ENCODE measurements at places on chromosomes 16 and 17. TPM values are rescaled to one million over a fixed set of nuclear protein-coding genes. Genes with fewer than 3 reads are reported as not detected.
A peak's percentile ranks its signal among the peaks of the same experiment; 100 is the strongest.

- peaks cover 2% of the 10 kb centered on the region for H3K36me3 ChIP-seq
- no peak overlapping the region for H3K4me3 ChIP-seq
- no peak for DNase-seq
- peaks cover 2% of the 10 kb centered on the region for H3K27me3 ChIP-seq
- H3K4me1 ChIP-seq: no peaks in the 10 kb centered on the region
- H3K27ac ChIP-seq: no peak overlapping the region
Measured at GRCh38 chr16:83738923-83739503, 68.8 kb upstream of the HSBP1 start.

DNA sequence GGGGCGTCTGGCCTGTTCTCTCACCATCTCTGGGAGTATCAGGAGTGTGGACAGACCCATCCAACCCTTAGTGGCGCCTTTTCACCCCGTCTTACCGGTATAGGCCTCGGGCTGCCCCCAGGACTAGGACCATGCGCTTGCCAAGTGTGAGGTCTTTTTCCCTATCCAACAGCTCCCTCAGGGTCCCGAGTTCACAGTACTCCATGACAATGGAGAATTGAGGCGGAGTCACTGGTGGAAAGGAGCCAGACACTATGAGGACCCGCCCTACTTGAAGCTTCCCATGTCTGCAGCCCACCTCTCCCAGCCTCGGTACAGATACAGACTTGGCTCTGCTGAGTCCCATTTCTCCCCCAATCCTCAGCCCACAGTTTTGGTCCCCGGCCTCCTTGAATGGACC lies 15.9 kb upstream of the RFWD3 start:
- H3K4me3 ChIP-seq: no peak overlapping the region
- peaks cover 3% of the 10 kb centered on the region for H3K4me1 ChIP-seq
- no peaks in the 10 kb centered on the region for H3K27me3 ChIP-seq
- peaks cover 25% of the 10 kb centered on the region for H3K36me3 ChIP-seq
- H3K27ac ChIP-seq: no peak overlapping the region

- H3K36me3 ChIP-seq: no peaks in the 10 kb centered on the region
- no peak for DNase-seq
- no peak overlapping the region for H3K27ac ChIP-seq
- H3K4me1 ChIP-seq: no peaks in the 10 kb centered on the region
- H3K27me3 ChIP-seq: no peaks in the 10 kb centered on the region
Measured at GRCh38 chr16:65415460-65415859, 293.6 kb upstream of the CDH11 start.

DNA sequence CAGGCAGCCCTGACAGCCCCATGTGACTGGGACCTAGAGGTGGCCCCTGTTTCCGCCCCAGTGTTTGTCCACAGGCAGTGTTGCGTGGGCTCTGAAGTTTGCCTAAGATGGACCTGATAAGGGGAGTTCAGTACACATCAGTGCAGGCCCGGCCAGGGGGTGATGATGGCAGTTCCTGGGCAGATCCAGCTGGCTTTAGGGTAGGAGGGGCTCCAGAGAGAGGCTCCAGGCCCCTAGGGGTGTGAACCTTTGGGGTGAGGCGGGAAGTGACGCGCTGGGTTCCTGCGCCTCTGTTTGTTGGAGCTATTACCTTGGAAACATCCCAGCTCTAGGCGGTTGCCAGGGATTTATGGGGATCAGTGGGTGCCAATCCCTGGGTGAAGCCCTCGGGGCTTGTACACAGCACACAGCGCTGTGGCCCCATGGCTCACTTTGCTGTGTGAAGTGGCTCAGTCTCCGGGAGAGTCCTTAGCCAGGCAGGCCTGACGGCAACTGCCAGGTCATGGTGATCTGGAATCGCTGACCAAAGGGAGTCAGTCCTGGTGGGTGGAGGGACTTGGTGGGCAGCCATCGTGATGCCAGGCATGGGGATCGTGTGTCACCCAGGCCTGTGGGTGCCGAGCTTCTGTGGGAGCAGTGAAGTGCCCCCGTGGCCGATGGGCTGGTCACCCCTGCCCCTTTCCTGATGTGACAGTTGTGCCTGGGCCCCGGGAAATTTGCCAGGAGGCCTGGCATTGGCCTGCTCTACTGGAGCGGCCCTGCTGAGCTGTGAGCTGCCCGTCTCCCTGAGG lies 146.1 kb downstream of the SEC14L1 start:
- peaks cover 24% of the 10 kb centered on the region for H3K27me3 ChIP-seq
- DNase-seq: no peak

- no peak overlapping the region for H3K4me3 ChIP-seq
- H3K4me1 ChIP-seq: peaks cover 4% of the 10 kb centered on the region
- H3K27ac ChIP-seq: no peak overlapping the region
- no peaks in the 10 kb centered on the region for H3K27me3 ChIP-seq
- DNase-seq: no peak
- H3K36me3 ChIP-seq: peaks cover 15% of the 10 kb centered on the region
Measured at GRCh38 chr17:48064638-48065037, 16.5 kb downstream of the NFE2L1 start.

GRCh38 chr16:88066234-88066633 lies 115.0 kb downstream of the BANP start:
- H3K36me3 ChIP-seq: no peaks in the 10 kb centered on the region
- no peaks in the 10 kb centered on the region for H3K27me3 ChIP-seq
- no peak overlapping the region for H3K27ac ChIP-seq
- no peak overlapping the region for H3K4me3 ChIP-seq
- no peak for DNase-seq

GRCh38 chr16:75398333-75398732 lies 35.0 kb downstream of the CFDP1 start:
- H3K4me1 ChIP-seq: peaks cover 2% of the 10 kb centered on the region
- no peak overlapping the region for H3K4me3 ChIP-seq
- H3K27ac ChIP-seq: no peak overlapping the region
- H3K27me3 ChIP-seq: no peaks in the 10 kb centered on the region

GRCh38 chr17:33803199-33803685 lies 451.8 kb upstream of the CCL2 start:
- peaks cover 20% of the 10 kb centered on the region for H3K27me3 ChIP-seq
- H3K27ac ChIP-seq: no peak overlapping the region
- no peak overlapping the region for H3K4me3 ChIP-seq
- DNase-seq: no peak

DNA sequence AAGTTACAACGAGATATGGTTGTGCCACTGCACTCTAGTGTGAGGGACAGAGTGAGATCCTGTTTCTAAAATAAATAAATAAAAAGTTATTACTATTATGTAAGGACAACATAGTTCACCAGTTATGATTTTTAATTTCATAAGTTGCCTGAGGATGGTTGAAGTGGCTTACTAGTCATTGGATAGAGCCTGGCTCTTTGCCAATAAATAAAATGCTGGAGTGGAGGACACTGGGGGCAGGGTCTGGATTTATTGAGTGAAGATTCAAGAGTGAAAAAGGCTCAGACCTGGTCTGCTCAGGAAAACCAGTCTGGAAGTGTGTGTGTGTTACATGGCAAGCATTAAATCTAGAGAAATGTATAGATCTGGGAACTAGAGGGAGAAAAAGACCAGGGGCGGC lies 2.1 kb downstream of the STARD3 start:
- no peak for DNase-seq
- H3K27me3 ChIP-seq: no peaks in the 10 kb centered on the region
- peaks cover 2% of the 10 kb centered on the region for H3K36me3 ChIP-seq
- H3K4me1 ChIP-seq: peaks cover 61% of the 10 kb centered on the region
- no peak overlapping the region for H3K27ac ChIP-seq

GRCh38 chr16:30356401-30357084 lies 1.4 kb upstream of the CD2BP2 start:
- peaks cover 17% of the 10 kb centered on the region for H3K36me3 ChIP-seq
- peak overlapping the region; percentile 94 for H3K4me3 ChIP-seq
- peak overlapping the region; percentile 87 for H3K27ac ChIP-seq
- no peak for DNase-seq
- peaks cover 30% of the 10 kb centered on the region for H3K4me1 ChIP-seq
- no peaks in the 10 kb centered on the region for H3K27me3 ChIP-seq

- peaks cover 32% of the 10 kb centered on the region for H3K36me3 ChIP-seq
- peaks cover 19% of the 10 kb centered on the region for H3K4me1 ChIP-seq
- H3K27me3 ChIP-seq: no peaks in the 10 kb centered on the region
- no peak for DNase-seq
- peak overlapping the region; percentile 97 for H3K4me3 ChIP-seq
- H3K27ac ChIP-seq: peak overlapping the region; percentile 96
Measured at GRCh38 chr16:46620266-46621005, 743 bp downstream of the SHCBP1 start.

GRCh38 chr17:1746975-1747543 lies 4.4 kb downstream of the SERPINF2 start:
- H3K27ac ChIP-seq: no peak overlapping the region
- H3K4me1 ChIP-seq: no peaks in the 10 kb centered on the region
- no peaks in the 10 kb centered on the region for H3K36me3 ChIP-seq
- no peak overlapping the region for H3K4me3 ChIP-seq

- H3K27me3 ChIP-seq: peaks cover 15% of the 10 kb centered on the region
- no peaks in the 10 kb centered on the region for H3K36me3 ChIP-seq
- H3K4me1 ChIP-seq: no peaks in the 10 kb centered on the region
- no peak overlapping the region for H3K27ac ChIP-seq
- no peak overlapping the region for H3K4me3 ChIP-seq
Measured at GRCh38 chr17:5819921-5820685, 235.8 kb upstream of the NLRP1 start.

- H3K27ac ChIP-seq: no peak overlapping the region
- H3K27me3 ChIP-seq: no peaks in the 10 kb centered on the region
- no peaks in the 10 kb centered on the region for H3K36me3 ChIP-seq
- DNase-seq: no peak
- H3K4me1 ChIP-seq: no peaks in the 10 kb centered on the region
Measured at GRCh38 chr16:89060207-89060794, 33.4 kb upstream of the ACSF3 start.

GRCh38 chr16:9334103-9334502 lies 242.7 kb downstream of the HAPSTR1 start:
- H3K27ac ChIP-seq: no peak overlapping the region
- no peak overlapping the region for H3K4me3 ChIP-seq
- peaks cover 7% of the 10 kb centered on the region for H3K27me3 ChIP-seq
- H3K36me3 ChIP-seq: no peaks in the 10 kb centered on the region

DNA sequence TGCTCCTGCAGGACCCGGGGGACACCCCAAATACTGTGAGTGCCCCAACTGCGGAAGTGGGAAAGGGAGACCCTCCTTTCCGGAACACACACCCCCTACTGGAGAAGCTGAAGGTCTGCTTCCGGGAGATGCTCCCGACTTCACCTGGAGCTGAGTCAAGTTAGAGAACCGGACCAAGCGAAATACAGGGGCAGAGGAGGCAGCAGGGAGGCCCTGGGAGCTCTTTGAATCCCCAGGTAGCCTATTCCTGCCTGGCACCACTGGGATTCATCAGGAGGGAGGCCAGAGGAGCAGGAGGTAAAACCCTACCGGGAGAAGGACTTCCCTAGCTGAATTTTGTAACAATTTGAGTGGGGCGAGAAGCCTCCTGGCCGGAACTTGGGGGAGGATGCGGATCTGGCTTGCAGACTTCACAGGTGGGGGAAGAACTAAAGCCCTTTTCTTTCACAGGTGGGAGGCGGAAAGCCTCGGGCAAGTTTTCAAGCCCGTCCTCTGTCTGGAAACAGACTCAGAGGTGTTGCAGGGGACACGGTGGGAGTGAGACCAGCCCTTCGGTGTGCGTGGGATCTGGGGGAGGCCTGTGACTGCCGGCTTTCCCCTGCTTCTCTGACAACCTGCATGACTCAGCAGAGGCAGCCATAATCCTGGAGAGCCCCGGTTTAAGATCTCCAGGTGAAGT lies 22.4 kb upstream of the TEKT1 start:
- H3K4me1 ChIP-seq: peaks cover 5% of the 10 kb centered on the region
- peak overlapping the region; percentile 73 for H3K4me3 ChIP-seq
- H3K27ac ChIP-seq: peak overlapping the region; percentile 67
- H3K27me3 ChIP-seq: peaks cover 13% of the 10 kb centered on the region
- peaks cover 9% of the 10 kb centered on the region for H3K36me3 ChIP-seq
- DNase-seq: peak; percentile 37

DNA sequence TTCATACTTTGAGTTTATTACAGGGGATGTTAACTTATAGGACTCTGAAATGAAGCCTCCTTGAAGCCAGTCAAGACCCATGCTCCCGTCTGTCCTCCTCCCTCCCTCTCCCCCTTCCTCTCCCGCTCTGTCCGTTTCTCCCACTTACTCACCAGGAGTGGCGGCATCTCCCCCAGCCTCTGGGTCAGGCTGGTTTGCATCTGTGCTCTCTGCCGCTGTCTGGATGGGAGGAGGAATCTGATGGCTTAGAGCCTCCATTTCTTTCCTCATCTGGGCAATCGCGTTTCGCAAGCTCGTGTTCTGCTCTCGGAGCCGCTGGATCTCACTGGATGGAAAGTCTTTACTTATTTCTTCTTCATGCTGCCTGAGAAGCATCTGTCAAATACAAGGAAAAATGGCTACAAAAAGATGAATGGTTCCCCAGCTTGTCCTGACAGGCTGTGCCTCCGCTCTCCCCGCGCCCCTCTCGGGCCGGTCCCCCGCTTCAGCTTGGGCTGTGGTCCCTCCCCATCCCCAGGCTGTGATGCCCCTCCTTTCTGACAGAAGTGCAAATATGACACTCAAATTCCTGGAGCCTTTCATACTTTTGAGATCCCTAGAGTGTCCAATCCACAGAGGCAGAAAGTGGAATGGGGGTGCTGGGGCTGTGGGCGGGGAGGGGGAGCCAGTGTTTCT lies 40.0 kb downstream of the CCDC57 start:
- H3K27ac ChIP-seq: peak overlapping the region; percentile 54
- no peaks in the 10 kb centered on the region for H3K27me3 ChIP-seq
- peaks cover 8% of the 10 kb centered on the region for H3K4me1 ChIP-seq
- H3K4me3 ChIP-seq: no peak overlapping the region
- DNase-seq: no peak

DNA sequence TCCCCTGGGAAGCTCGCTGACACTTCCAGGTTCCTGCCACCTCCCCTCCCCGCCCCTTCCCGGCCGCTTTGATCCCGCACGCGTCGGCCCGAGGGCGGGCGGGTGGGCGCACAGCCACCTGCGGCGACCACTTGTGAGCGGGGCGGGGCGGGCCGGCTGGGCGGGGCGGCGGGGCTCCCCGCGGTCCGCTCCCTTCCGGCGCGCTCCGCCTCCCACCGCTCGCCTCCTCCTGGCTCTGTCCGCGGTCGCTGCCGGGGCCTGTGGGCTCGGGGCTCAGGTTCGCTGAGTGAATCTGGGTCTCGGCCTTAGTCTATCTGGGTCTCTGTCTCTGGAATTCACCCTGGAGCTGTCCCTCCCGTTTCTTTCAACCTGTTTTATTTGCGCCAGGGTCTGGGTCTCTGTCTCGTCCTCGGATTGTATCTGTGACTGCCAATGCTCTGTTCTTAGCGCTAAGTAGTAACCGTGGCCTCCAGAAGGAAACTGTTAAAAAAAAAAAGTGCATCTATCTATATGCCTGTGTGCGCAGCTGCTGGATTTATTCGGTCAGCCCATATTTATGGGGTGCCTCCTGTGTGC lies 2.7 kb upstream of the HES7 start:
- H3K27me3 ChIP-seq: peaks cover 43% of the 10 kb centered on the region
- peaks cover 41% of the 10 kb centered on the region for H3K4me1 ChIP-seq
- H3K27ac ChIP-seq: peak overlapping the region; percentile 82
- peak; percentile 74 for DNase-seq

The GGT6 gene
- total RNA-seq: not detected

The KRT31 gene
- total RNA-seq: not detected

The CORO6 gene
- total RNA-seq: 9.0 TPM

All from activated naive CD8-positive, alpha-beta T cell treated with anti-CD3 and anti-CD28 coated beads, Interleukin-2, amount 10 ng/mL, durations not matched to agents 7 days and 5 days (primary cell).